ENCODE measurements at places on chromosomes 1 and 21. TPM values are rescaled to one million over a fixed set of nuclear protein-coding genes. Genes with fewer than 3 reads are reported as not detected.

Gene DMRTA2
- total RNA-seq: 0.19 TPM

Gene MX1
- 175 TPM for total RNA-seq

DNA sequence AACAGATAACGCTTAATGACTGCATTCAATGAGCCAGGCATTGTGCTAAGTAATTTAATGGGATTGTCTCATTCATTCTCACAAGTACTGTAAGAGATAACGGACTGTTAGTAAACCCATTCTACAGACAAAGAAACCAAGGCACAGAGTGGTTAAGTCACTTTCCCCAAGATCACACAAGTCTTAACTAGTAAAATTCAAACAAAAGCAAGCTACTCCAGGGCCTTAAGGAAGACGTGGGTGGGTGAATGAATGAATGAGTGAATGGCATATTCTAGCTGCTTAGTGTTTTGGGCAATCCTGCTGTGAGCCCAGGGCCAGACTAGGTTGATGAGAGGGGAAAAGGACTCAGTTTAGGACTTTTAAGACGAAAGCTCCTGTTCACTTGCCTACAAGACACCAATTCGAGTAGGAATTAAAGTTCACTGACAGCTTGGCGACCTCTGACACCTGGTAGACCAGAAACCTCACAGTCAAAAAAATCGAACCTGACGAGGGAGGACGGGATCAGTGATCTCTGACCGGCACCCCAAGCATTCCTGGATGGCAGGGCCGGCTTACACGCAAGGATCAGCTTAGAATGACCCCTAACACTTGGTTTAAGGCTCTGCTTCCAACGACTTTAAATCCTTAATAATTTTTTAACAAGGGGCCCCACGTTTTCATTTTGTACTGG is 557 bp downstream of the EMC1 start:
- H3K27ac ChIP-seq: peak overlapping the region; percentile 81
- DNase-seq: no peak
- peaks cover 12% of the 10 kb centered on the region for H3K4me1 ChIP-seq
- no peaks in the 10 kb centered on the region for H3K27me3 ChIP-seq
- peak overlapping the region; percentile 89 for H3K4me3 ChIP-seq
- H3K36me3 ChIP-seq: peaks cover 44% of the 10 kb centered on the region

Gene PIK3CD
- total RNA-seq: 2.2 TPM

Gene OLFM3
- total RNA-seq: not detected

- no peak overlapping the region for H3K4me3 ChIP-seq
- no peaks in the 10 kb centered on the region for H3K27me3 ChIP-seq
- no peak for DNase-seq
- no peak overlapping the region for H3K27ac ChIP-seq
- H3K36me3 ChIP-seq: no peaks in the 10 kb centered on the region
- peaks cover 23% of the 10 kb centered on the region for H3K4me1 ChIP-seq
Observed at GRCh38 chr1:110135666-110136065, 14.6 kb upstream of the SLC6A17 start.

DNA sequence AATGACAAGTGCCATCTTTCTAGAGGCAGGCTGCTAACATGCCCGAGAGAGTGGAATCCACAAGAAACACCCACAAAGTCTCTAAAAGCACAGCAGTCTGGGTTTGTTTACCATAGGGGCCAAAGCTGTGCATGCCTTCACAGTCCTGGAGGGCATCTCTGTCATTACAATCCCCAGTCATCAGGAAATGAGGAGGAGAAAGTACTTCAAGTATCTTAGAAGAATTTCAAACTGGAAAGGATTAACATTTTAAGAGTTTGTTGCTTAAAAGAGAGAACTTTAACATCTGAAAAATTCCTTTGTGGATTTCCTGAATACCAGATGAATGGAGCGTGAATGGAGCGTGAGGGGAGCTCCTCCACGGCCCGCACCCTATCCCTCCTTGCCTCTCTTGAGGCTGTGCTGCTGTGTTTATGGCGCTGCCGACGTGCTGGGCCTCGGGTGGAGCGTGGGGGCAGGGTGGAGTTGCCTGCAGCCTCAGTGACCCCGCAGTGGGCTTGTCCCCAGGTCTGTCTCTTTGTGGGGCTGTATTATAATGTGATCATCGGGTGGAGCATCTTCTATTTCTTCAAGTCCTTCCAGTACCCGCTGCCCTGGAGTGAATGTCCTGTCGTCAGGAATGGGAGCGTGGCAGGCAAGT is 23.3 kb downstream of the SLC6A17 start:
- peaks cover 11% of the 10 kb centered on the region for H3K4me1 ChIP-seq
- H3K4me3 ChIP-seq: no peak overlapping the region
- peaks cover 63% of the 10 kb centered on the region for H3K27me3 ChIP-seq

- H3K4me3 ChIP-seq: no peak overlapping the region
- peaks cover 2% of the 10 kb centered on the region for H3K27me3 ChIP-seq
Observed at GRCh38 chr1:162404550-162405160, 7.3 kb downstream of the SH2D1B start.

DNA sequence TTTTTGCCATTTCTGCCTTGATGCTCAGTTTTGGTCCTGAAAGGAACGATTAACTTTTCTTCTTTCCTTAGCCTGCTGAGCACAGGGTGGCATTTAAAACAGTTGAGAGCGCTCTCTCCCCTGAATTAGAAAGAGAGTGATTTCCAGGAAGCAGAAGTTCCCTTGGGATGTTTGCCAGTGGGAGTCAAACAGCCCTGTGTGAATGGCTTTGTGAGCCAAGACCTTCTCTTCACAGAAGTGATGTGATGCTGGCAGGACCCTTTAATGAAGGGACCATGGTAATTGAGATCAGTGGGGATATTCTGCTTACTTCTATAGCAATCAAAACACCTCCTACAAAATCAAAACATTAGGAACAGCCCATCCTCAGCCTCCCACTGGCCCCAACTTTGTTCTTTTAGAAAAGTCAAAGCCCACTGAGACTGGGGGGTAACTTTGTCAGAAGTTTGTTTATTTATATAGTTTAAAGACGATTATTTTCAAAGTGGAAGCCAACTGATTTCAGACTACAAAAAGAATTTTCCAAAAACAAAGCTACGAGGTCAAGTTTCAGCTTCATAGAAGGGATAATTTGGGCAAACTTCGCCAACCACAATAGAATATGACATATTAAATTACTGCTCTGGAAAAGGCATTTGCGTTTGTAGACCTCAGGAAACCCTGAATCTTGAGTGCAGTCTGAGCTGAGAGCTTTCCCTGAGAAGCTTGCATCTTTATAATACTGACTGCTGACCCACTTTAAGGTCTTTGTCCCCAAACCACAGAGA is 122.7 kb downstream of the GABPA start:
- H3K27ac ChIP-seq: no peak overlapping the region
- H3K27me3 ChIP-seq: peaks cover 3% of the 10 kb centered on the region
- H3K36me3 ChIP-seq: no peaks in the 10 kb centered on the region
- H3K4me1 ChIP-seq: no peaks in the 10 kb centered on the region
- no peak overlapping the region for H3K4me3 ChIP-seq

Gene SYPL2
- total RNA-seq: not detected

Gene PRELP
- total RNA-seq: not detected

DNA sequence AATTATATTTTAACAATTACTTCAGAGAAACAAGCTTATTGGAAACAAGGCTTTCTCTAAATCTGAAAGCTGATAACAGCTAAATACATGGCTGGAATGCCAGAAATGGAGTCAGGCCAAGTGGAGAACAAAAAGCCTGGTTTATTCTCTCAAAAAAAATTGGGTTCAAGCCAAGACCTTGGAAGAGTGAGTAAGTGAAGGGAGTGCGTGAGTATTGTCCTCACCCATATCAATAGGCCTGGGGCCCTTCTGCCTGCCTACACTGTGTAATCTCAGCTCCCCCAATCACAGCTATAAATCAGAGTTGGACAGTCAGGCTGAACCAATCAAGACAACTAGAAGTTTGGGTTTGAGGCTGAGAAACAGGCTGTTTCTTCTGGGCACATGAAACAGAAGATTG is 7.4 kb downstream of the KYAT3 start:
- peak overlapping the region; percentile 55 for H3K4me3 ChIP-seq
- H3K27me3 ChIP-seq: no peaks in the 10 kb centered on the region
- peaks cover 47% of the 10 kb centered on the region for H3K36me3 ChIP-seq
- peaks cover 74% of the 10 kb centered on the region for H3K4me1 ChIP-seq
- peak overlapping the region; percentile 89 for H3K27ac ChIP-seq

DNA sequence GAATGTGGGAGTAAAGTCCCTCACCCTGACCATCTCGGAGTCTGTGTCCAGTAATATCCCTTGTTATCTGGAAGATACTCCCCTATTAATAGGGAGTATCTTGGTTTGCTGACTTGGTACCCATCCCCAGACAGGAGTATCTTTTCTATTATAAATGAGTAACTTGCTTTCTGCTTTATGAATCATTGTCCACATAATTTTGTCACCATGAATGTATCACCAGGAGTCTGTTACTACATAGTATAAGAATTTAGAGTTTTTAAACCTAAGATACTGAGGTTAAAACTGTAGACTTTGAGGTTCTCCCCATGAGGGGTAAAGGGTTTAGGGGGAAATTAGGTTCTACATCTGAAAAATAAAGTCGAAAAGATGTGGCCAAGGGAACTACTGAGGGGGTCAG is 175.6 kb downstream of the FCRL5 start:
- no peak overlapping the region for H3K4me3 ChIP-seq
- DNase-seq: no peak
- no peak overlapping the region for H3K27ac ChIP-seq
- H3K36me3 ChIP-seq: no peaks in the 10 kb centered on the region
- H3K27me3 ChIP-seq: peaks cover 78% of the 10 kb centered on the region

DNA sequence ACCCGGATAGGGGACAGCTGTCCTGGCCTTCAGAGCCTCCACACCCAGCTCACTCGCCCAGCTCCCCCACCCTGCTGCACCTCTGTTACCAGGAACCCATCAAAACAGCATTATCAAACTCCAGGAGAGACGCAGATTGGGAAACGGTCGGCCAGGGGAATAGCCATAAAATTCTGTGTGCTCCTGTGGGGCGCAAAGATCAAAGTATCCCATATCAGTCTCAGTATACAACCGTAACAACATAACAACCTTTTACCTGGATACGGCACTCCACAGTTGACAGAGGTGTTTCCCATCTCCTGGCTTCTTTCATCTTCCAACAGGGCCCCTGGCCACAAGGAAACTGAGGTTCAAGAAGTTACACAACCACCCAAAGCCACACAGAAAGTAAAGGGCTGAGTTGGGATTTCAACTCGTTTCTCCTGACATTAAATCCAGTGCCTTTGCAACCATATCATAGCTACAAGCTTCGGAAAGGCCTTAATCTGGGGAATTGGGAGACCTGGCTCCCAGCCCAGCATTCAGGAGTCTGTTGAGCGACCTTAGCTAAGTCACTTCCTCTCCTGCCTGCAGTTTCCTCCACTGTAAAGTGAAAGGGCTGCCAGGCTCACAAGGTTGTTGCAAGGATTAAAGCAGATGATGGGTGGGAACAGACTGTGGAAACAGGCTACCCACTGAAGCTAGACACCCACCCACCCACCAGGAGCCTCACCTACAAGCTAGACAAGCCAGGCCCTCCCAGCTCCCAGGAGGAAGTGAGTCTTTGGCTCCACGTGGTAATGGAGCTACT is 8.1 kb upstream of the EPHB2 start:
- no peaks in the 10 kb centered on the region for H3K36me3 ChIP-seq
- H3K27ac ChIP-seq: no peak overlapping the region
- no peak for DNase-seq
- no peak overlapping the region for H3K4me3 ChIP-seq
- no peaks in the 10 kb centered on the region for H3K4me1 ChIP-seq

- no peaks in the 10 kb centered on the region for H3K27me3 ChIP-seq
- H3K4me3 ChIP-seq: no peak overlapping the region
- no peak for DNase-seq
- H3K4me1 ChIP-seq: no peaks in the 10 kb centered on the region
- no peak overlapping the region for H3K27ac ChIP-seq
Observed at GRCh38 chr1:111884772-111885443, 104.6 kb downstream of the KCND3 start.

Gene IRF6
- 44.1 TPM for total RNA-seq

DNA sequence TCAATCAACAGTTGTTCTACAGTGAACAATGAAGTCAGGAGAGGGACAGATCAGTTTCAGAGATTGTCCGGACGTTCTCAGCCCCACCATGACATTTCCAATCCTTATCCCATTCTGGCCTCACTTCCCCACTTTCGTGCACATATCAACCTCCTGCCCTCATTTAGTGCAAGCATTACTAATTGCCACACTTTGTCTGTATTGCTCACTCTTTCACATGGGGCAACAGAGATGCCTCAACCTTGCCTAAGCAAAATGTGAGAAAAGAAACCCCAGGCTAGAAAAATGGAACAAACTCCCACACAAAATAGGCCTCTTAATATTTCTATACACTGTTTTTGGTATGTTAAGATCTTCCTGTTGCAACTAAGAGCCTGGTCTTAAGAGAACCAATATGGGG is 8.9 kb upstream of the RGS1 start:
- H3K36me3 ChIP-seq: no peaks in the 10 kb centered on the region
- H3K4me1 ChIP-seq: no peaks in the 10 kb centered on the region
- H3K27me3 ChIP-seq: no peaks in the 10 kb centered on the region
- no peak overlapping the region for H3K4me3 ChIP-seq
- no peak overlapping the region for H3K27ac ChIP-seq

Gene C1QB
- not detected for total RNA-seq

- no peak overlapping the region for H3K27ac ChIP-seq
- no peak for DNase-seq
- H3K4me1 ChIP-seq: no peaks in the 10 kb centered on the region
- no peaks in the 10 kb centered on the region for H3K27me3 ChIP-seq
- no peaks in the 10 kb centered on the region for H3K36me3 ChIP-seq
Observed at GRCh38 chr1:238537641-238538040, 646.9 kb upstream of the ZP4 start.

- peak overlapping the region; percentile 84 for H3K4me3 ChIP-seq
- peak; percentile 59 for DNase-seq
- H3K27ac ChIP-seq: peak overlapping the region; percentile 99
- peaks cover 52% of the 10 kb centered on the region for H3K4me1 ChIP-seq
- H3K36me3 ChIP-seq: peaks cover 57% of the 10 kb centered on the region
- H3K27me3 ChIP-seq: no peaks in the 10 kb centered on the region
Observed at GRCh38 chr1:45522324-45523104, 830 bp upstream of the PRDX1 start.

Gene NPL
- 5.0 TPM for total RNA-seq

DNA sequence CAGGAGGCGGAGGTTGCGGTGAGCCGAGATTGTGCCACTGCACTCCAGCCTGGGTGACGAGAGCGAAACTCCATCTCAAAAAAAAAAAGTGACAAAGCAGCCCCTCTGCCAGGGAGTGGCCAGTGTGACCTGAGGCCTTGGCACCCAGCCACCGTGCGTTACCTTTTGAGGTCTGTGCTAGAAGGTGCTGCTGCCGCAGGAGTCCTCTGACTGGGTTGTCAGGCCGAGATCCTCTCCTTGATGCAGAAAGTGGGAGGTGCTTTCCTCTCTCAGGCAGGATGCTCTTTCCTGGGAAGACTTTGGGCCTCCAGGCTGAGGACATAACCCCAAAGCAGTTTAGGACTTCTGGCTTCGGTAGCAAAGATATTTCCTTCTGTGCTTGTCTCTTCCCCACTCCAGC is 280.5 kb upstream of the VAMP3 start:
- H3K36me3 ChIP-seq: no peaks in the 10 kb centered on the region
- DNase-seq: no peak
- H3K4me1 ChIP-seq: peaks cover 29% of the 10 kb centered on the region

Gene GJA9
- total RNA-seq: 0.56 TPM

Gene OR2L2
- not detected for total RNA-seq
